K562 (cell line): ENCODE measurements at places on chromosomes 16 and 17.
A peak's percentile ranks its signal among the peaks of the same experiment; 100 is the strongest.

GRCh38 chr16:16828913-16829398 is 450.0 kb downstream of the NPIPA7 start:
- peak; percentile 65 for DNase-seq

DNA sequence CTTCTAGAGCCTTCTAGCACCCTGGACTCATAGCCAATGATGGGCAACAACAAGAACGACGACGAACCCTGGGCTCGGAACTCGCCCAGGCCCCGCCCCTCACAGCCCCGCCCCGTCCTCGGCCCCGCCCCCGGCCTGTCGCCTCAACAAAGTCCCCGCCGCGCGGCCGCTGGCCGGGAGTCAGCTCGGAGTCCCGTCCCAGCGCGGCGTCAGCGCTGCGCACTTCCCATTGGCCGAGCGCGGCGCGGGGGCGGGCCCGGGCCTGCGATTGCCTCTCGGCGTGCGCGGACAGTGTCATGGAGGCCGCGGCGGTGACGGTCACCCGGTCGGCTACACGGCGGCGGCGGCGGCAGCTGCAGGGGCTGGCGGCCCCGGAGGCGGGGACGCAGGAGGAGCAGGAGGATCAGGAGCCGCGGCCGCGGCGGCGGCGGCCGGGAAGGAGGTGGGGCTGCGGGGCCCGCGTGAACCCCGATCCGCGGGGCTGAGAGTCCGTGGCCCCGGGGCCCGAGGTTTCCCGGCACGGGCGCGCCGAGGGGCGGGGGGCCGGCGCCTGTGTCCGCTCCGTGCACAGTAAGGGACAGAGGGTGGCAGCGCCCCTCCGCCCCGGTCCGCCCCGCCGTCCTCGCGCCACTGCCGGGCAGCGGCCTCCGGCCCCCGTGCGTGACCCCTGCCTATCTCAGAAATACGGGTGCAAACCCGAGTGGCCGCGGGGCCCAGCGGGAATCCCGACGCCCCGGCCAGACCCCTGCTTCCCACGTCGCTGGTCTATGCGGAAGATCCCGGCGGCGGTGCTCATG is at the start of gene ENGASE:
ENGASE (plus strand) TSS at position 176 of the 797 bp plus-strand sequence; CDS start at position 297, 121 bp downstream.
- peak; percentile 97 for DNase-seq

GRCh38 chr16:73170612-73171038 is 122.7 kb upstream of the ZFHX3 start:
- no peak for DNase-seq

DNA sequence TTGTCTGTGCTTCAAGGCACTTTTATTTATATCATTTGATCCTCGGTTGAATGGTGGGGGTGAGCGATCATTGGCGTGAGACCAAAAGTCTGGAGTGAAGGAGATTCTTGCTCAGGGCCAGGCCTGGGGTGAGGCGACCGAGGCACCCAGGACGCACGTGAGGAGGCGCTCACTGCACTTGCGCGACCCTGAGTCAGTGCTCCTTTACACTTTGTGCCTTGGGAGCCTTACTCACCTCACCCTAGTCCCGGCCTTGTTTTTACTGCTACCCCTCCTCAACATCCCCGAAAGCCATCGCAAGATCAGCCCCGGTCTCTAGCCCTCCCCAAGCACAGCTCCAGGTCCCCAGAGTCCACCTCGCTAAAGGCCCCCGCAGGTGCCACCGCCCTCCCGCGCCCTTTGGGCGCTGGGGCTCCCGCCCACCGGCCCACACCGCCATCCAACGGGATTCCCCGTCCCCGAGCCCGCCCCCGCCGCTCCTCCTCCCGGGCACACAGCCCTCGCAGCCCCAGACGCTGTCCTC is 496 bp downstream of the EZH1 start:
- DNase-seq: peak; percentile 85

DNA sequence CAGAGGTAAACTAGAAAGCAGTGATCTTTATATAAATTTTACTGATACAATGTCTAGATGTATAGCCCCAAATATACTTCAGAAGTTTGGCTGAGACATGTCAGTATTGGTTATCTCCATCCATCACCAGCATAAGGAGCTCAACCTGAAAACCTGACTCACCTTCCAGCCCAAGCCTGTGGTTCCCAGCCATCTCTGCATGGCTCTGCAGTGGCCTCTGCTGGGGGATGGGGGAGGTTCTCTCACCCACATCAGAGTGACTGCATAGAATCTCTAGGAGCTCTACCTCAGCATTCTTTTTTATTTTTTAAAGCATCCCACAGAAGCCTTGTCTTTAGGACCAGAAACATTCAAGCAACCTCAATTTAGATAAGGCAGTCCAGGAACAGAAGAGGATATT is 27.3 kb downstream of the USP7 start:
- peak; percentile 68 for DNase-seq

DNA sequence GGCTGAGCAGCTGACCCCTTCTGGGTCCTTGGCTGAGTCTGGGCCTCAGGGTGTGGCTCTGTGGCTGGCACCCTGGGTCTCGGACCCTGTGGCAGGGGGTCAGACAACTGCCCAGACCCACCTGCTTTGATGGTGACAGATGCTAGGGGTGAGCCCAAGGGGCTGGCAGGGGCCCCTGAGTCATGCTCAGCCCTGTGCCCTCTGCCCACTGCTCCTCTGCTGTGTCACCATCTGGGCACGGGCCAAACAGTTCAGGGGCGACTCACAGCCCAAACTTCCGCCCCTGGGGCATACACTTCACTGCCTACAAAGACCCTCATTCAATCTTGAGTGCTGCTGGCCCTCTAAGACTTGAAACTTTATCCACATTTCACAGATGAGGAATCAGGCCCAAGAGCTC is 5.7 kb downstream of the ADGRG1 start:
- DNase-seq: no peak

DNA sequence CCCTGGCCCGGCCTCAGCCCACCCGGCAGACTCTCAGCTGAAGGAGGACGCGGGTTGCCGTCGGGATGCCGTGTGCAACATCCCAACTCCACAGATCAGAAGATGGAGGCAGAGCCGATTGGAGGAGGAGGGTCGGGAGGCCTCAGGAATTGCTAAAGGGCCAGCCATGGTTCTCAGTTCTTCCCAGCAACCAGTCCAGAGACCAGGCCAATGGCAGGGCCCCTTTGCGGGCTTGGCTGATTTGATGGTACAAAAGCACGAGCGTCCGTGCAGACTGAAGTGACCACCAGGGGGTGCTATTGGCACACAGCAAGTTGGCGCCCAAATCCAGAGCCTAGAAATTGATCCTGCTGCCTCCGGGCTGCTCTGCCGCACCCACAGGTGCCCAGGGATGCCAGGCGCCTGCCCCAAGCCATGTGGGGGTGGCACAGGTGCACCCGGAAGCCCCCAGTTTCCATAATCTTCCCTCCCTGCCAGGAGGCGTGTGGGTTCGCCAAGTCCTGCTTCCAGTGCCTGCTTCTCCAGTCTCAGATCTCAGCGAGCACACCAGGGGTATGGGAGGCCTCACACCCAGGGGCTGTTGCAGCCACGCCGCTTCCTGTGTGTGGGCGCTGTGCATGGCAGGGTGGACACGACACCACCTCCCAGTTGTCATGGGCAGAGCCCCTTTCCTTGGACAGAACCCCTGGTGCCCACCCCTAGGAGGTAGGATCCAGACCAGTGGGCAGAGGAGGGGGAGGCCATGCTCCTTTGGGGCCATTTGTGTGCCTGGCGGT is 7.1 kb upstream of the TEX19 start:
- DNase-seq: peak; percentile 76

DNA sequence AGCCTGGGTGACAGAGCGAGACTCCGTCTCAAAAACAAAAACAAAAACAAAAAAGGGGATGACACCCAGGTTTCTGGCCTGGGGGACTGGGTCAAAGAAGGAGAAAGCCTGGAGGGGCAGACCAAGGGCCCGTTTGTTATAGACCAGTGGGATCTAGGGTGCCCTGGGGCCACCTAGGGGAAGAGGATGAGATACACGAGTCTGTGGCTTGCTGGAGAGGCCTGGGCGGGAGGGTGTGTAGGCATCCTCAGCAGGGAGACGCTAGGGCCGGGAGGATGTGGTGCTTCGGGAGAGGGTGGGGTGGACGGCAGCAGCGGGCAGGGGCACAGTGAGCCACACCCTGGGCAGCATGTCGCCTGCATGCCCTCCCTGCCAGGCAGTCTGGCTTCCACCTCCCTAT is 17.1 kb upstream of the CRK start:
- peak; percentile 16 for DNase-seq

GRCh38 chr17:47674499-47674898 is 19.5 kb upstream of the TBKBP1 start:
- DNase-seq: no peak

GRCh38 chr16:57899771-57900661 is 70.9 kb downstream of the CNGB1 start:
- DNase-seq: peak; percentile 82

GRCh38 chr17:48139944-48140343 is 32.4 kb downstream of the SNX11 start:
- no peak for DNase-seq

GRCh38 chr16:21053590-21053989 is 97.1 kb downstream of the DNAH3 start:
- no peak for DNase-seq

DNA sequence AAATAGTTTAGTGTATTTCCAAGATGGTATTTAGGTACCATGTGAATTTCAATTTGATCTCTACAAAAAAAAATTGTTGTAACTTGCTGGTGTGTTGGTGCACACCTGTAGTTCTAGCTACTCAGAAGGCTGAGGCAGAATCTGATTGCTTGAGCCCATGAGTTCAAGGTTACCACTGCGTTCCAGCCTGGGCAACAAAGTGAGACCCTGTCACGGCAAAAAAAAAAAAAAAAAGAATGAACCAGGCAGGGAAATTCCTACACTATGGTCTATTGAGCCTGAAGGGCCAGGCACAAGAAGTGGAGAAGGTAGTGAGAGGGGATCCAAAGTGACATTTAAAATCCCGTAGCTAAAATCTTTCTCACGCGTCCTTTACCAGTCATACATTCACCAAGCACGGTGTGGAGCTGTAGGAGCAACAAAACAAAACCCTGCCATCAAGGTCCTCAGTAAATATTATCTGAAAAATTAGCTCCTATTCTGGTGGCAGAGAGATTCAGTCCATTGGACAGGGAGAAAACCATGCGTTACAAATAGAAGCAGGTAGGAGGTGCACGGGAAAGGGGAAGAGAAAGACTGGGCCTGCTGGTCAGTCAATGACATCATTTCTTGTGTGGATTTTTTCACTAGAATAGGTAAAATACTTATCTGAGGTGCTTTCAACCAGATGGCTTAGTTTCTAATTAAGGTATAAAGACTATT is 27.3 kb downstream of the TXNDC11 start:
- DNase-seq: no peak

DNA sequence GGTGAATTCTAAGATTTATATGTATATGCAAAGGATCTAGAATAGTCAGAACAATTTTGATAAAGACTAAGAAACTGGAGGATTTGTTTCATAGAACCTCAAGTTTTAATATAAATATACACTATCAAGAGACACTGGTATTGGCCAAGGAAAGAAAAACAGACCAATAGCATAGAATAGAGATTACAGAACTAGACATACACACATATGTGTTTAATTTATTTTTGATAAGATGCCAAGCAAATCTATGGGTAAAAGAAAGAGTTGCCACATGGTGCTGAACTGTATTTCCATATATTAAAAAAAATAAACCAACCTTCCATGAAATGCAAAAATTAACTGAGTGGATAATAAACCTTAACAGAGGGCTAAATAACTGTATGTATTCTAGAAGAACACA is 27.9 kb upstream of the LRRC37A3 start:
- DNase-seq: no peak

GRCh38 chr17:35185849-35186248 is 8.3 kb downstream of the SLC35G3 start:
- DNase-seq: no peak

DNA sequence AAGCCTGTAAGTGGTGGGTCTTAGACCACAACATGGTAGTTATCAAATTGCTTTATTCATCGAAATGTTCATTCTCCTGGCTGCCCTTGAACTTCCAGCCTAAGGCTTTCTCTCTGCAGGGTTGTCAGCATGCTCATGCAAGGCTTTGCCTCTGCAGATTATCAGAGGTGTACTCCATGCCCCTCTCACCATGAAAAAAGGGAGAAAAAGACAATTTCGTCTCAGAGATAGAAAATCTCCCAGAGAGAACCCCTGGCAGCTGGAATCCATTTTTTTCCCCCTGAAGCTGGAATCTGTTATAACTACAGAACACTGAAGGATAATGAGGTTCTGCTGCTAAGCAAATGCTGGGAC is 33.9 kb upstream of the METTL9 start:
- no peak for DNase-seq

GRCh38 chr16:81592353-81592866 is 147.8 kb downstream of the CMIP start:
- no peak for DNase-seq
